Activated T-cell treated with anti-CD3 and anti-CD28 coated beads, Interleukin-2, amount 50 U/mL, for 72 hours (primary cell): ENCODE measurements at places on chromosomes 5 and 9.

DNA sequence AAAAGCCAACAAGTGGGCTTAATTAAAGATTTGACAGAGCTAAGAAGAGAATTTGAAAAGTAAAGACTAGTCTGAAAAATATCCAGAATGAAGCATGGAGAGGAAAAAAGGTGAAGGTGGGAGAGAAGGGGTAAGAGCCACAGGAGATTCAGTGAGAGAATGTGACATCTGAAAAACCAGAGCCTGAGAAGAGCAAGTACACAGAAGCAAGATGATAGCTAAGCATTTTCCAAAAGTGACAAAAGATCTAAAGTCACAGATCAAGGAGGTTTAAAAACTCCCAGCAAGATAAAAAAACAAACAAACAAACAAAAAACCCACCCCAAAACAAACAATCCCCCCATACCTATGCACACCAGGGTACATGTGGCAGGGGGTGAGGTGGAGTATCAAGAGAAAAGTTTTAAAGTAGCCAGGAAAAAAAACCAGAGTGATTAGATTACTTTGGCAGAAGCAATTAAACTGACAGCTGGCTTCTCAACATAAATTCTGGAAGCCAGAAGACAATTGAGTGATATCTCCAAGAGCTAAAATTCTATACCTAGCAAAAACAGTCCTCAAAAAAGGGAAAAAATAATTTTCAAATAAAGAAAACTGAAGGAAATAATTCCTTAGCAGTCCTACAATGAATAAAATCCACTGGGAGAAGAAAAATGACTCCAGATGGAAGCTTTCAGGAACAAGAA is 111.4 kb downstream of the RAPGEF6 start:
- DNase-seq: no peak

- DNase-seq: no peak
These were observed 23.9 kb downstream of the SPARC start for GRCh38 chr5:151662805-151663204.

DNA sequence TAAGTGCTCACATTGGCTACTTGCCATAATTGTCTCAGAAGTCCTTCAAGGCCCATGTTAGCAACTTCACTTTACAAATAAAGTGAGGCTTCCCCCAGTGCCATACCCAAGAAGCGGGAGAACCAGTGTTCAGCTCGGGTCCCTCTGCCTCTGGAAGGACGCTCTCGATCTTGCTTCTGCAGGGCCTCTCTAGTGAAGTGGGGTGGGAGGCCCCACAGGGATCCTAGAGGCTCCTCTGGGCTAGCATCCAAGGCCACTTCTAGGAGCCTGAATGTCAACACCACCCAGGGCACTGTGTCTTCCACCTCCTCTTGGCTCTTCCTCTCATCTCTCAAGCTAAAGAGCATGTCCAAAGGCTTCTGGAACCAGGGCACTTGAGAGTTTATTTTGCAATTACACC is 282.5 kb downstream of the GADD45G start:
- no peak for DNase-seq

DNA sequence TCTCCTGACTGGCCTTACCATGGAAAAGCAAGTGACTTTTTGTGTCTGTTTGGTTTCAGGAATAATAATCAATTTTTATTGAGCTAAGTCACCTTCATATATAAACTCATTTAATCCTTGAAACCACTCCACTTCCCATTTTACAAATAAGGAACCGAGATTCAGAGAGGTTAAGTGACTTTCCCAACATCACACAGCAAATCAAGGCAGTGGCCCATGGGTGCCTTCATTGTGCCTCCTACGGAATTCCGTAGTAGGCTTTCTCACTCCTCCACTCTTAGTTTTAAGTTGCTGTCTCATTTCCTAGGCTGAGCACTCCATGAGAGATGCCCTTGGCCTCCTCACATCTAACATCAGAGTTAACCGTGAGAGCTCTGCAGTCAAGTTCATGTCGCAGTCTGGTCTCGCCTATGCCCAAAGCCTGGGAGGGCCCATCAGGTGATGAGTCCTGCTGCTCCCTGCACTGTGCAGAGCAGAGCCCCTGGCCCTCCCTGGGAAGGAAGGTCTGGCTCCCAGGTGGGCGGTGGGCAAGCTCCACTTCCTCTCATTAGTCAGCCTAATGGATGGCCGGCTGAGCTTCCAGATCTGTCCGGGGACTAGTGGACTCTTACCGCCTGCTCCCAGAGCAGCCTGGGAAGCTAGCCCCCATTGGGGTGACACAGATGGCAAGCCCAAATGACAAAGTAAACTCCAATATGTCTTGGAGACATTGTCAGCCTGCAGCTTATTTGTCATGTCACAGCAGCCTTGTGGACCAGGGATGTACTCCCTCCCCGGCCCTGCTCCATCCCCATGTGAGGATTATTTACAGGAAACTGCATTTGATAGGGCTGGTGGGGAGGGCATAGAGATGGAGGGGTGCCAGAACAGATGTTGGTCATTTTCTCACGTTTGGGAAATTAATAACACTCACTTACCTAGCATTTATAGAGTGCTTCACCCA is 123.4 kb downstream of the MVB12B start:
- DNase-seq: no peak

DNA sequence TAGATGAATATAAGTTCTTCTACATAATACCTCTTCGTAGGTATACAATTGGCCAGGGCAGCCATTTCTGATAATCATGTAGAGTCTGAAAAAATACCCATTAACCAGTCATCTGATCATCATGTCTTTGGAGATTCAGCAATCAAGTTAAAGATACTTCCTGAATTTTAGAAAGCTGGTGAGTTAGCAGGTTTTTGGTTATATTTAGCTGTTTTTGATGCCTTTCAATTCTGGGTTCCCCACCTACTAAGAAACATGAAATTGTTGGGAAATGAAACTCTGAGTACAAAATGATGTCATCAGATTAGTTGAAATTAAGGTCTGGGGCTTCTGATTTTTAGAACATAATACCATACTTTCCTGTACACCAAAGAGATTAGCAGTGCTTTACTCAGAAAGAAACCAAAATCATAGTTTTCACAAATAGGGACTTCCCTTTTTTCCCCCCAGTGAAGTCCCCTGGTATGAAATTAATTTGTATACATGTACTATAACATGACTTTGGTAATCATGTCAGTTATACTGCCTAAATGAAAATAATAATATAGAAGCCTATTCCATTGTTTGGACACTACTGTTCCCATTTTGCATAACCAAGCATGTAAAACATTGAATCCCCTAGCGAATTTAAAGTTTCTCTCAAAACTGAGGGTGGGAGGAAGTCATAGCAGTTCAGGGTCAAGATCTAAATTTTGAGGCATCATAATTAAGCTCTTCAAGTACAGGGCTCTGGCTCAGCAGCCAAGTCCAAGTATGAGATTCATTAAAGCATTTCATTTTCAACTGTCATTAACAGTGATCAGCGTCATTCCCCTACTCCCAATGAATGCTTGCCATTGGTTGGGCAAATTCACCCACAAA is 17.9 kb downstream of the PRLR start:
- no peak for DNase-seq

- no peak for DNase-seq
These were observed 176.7 kb downstream of the PRR16 start for GRCh38 chr5:120640778-120641177.

GRCh38 chr9:137516144-137516917 is 33.9 kb downstream of the PNPLA7 start:
- DNase-seq: no peak

- no peak for DNase-seq
These were observed 70.2 kb upstream of the CDH6 start for GRCh38 chr5:31122998-31123951.

DNA sequence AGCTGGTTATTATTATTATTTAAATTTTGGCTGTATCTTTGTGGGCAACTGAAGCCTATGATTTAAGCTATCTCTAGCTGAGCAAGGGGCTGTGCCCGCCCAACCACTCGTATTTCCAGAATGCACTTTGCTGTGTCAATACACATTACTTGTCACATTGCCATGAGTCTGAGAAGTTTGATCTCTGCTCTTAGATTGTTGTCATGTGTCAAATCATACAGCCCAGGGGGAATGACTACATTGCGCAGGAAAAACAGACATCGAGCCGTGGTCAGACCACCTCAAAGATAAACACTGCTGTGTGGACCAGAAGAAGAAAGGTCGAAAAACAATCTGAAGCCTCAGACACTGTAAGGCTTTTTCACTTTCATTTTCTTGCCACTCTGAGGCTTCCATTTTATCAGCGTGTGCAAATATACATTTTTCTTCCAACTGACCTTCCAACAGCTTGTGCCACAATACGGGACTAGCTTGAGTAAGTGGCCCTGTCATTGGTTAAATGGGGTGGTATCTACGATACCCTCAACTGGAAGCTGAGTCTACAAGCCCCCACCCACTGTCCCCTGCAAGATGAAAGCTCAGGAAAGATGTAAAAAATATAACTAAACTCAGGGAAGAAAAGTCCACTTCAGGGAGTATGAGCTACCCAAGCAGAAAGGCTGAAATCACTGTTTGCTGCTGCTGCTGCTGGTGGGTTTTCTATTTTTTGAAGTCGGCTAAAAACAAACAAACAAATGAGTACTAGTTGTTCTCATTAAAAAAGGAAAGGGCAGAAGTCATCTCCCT is 603.0 kb downstream of the BNC2 start:
- DNase-seq: no peak
